ENCODE measurements at places on chromosomes 1 and 21.

DNA sequence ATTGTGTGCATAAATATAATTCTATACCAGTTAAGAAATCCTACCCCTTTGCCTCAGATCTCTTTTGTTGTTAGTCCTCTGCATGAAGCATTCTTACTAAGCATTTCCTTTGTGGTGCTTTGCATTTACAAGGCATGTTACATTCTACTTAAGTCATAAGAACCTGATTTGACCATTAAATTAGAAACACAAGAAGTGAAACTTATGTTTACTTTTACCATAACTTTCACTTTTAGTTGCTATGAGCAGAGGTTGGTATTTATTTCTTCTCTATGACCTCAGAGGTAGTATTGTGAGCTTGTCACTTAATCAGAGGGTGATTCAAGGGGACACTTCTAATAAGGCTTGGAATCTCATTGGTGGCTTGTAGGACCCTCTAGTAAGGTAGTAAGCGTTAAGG, 9.0 kb downstream of the FAM20B start:
- H3K36me3 ChIP-seq: no peaks in the 10 kb centered on the region
- peaks cover 36% of the 10 kb centered on the region for H3K4me1 ChIP-seq
- H3K4me3 ChIP-seq: no peak overlapping the region
- H3K27me3 ChIP-seq: no peaks in the 10 kb centered on the region

- DNase-seq: no peak
- H3K36me3 ChIP-seq: no peaks in the 10 kb centered on the region
- H3K4me3 ChIP-seq: no peak overlapping the region
- peaks cover 12% of the 10 kb centered on the region for H3K4me1 ChIP-seq
Observed at GRCh38 chr1:63946866-63947491, 173.2 kb downstream of the ROR1 start.

- H3K27me3 ChIP-seq: no peaks in the 10 kb centered on the region
- DNase-seq: no peak
- peaks cover 57% of the 10 kb centered on the region for H3K4me1 ChIP-seq
- H3K36me3 ChIP-seq: peaks cover 24% of the 10 kb centered on the region
- H3K4me3 ChIP-seq: no peak overlapping the region
Observed at GRCh38 chr1:150551784-150552127, 2.5 kb downstream of the ADAMTSL4 start.

DNA sequence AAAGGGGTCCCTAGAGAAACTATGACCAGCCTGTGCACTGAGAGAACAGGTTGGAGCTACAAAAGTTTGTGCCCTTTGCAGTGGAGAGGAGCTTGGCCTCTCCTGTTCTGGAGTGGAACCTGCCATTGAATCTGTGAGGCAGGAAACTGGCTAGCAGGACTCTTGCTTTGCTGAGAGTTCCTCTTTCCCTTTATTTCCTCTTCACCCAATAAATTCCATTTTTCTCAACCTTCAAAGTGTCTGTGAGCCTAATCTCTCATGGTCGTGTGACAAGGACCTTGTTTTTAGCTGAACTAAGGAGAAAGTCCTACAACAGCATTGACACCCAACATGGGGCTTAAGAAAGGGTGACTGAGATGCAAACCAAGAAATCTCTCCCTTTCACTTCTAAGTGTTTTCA, 42.7 kb upstream of the FASLG start:
- DNase-seq: no peak
- no peak overlapping the region for H3K27ac ChIP-seq
- no peak overlapping the region for H3K4me3 ChIP-seq
- H3K27me3 ChIP-seq: no peaks in the 10 kb centered on the region

GRCh38 chr1:156102633-156103511, 11.6 kb upstream of the LMNA start:
- H3K4me3 ChIP-seq: peak overlapping the region; percentile 43
- peaks cover 86% of the 10 kb centered on the region for H3K4me1 ChIP-seq
- no peak for DNase-seq
- peak overlapping the region; percentile 98 for H3K27ac ChIP-seq
